ENCODE measurements at places on chromosomes 13 and 19.

GRCh38 chr19:28878862-28879566 lies 333.9 kb downstream of the UQCRFS1 start:
- peak; percentile 16 for DNase-seq

GRCh38 chr13:80671773-80672172 lies 330.8 kb upstream of the SPRY2 start:
- no peak for DNase-seq

DNA sequence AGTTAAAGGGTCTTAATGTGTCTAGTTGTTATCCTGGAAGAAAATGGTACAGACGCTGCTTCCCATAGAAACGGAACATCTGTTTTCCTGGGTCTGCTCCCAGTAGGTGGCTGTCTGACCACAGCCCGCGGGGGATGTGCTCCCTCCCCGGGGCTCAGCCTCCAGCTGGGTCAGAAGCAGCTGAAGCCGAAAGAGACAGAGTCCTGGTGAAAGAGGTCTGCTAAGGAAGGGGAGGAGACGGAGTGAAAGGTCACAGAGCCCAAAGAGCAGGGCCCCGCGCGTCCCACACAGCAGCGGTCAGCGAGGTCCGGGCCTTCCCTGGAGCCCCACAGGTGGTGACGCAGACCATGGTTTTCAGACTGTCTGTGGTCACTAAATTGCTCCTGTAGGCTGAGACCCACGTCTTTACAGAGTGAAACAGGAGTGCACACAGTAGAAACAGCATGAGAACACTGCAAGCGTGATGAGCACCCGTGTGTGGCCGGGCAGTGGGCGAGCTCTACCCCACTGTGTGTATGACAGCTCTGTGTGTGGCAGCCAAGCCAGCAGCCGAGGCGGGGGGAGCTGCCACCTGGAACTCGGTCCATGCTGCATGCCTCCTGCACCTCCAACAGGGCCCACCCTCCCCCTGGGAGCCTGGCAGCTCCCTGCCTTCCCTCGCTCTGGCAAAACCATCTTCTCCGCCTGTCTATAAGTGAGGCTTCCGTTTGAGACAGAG lies 52.0 kb upstream of the C13orf46 start:
- DNase-seq: no peak

GRCh38 chr19:7268705-7269098 lies 25.5 kb downstream of the INSR start:
- no peak for DNase-seq

DNA sequence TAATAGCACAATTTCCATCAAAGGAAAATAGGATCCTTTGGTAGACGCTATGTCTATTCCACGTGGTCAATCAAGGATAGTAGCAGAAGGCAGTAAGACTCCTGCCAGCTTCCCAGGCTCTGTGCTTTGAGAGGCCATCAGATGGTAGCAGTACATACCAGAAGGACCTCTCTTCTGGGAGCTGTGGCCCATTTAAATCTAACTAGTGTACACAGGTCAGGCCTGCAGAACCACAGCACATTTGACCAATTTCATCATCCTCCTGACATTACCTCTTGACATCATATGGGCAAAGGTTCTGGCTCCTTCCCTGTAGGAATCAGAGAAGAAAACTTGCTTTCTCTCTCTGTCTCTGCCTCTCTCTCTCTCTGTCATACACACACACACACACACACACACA lies 229.6 kb upstream of the HTR2A start:
- DNase-seq: no peak

- DNase-seq: no peak
These were observed 329.8 kb upstream of the MIR17HG start for GRCh38 chr13:91017669-91018053.

GRCh38 chr19:48554385-48555091 lies 2.6 kb downstream of the SULT2B1 start:
- DNase-seq: no peak

- DNase-seq: no peak
These were observed 246.1 kb downstream of the LMO7 start for GRCh38 chr13:75882261-75882660.

- DNase-seq: peak; percentile 16
These were observed at the start of gene ZNF69 for GRCh38 chr19:11887611-11888531. Gene ZNF69, plus strand, starts transcription at chr19:11887782. Its CDS starts 142 bp downstream, at chr19:11887924.

- no peak for DNase-seq
These were observed 45.8 kb downstream of the GGACT start for GRCh38 chr13:100542826-100543156.

GRCh38 chr13:72850959-72851677 lies 69.2 kb downstream of the PIBF1 start:
- DNase-seq: no peak

- DNase-seq: no peak
These were observed 3.5 kb downstream of the MKNK2 start for GRCh38 chr19:2047449-2048103.

GRCh38 chr13:97600458-97601075 lies 166.6 kb downstream of the RAP2A start:
- no peak for DNase-seq

GRCh38 chr13:75762955-75763354 lies 126.8 kb downstream of the LMO7 start:
- no peak for DNase-seq

GRCh38 chr13:40599747-40600146 lies 66.7 kb downstream of the FOXO1 start:
- DNase-seq: no peak

GRCh38 chr13:27472941-27473340 lies 22.6 kb upstream of the MTIF3 start:
- DNase-seq: no peak

- no peak for DNase-seq
These were observed 20.5 kb upstream of the ARL11 start for GRCh38 chr13:49607761-49608160.

GRCh38 chr13:113421673-113422270 lies 31.5 kb downstream of the ADPRHL1 start:
- no peak for DNase-seq

DNA sequence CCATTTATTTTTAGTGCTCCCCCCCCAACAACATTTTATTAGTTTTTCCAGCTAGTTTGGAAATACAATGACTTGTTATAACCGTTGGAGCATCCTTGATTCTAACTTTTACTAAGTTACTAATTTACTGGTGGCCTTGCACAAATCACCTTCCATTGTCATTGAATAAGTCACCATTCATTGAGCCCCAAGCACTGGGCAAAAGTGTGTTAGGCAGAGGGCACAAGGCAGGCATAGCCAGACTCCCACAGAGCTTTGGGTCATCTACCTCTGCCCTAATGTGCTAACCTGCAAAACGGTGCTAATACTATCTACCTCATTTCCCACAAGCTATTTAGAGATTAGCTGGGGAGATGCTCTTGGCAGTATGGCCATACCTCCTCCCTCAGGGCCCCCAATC lies 86.8 kb upstream of the RNF113B start:
- DNase-seq: no peak

DNA sequence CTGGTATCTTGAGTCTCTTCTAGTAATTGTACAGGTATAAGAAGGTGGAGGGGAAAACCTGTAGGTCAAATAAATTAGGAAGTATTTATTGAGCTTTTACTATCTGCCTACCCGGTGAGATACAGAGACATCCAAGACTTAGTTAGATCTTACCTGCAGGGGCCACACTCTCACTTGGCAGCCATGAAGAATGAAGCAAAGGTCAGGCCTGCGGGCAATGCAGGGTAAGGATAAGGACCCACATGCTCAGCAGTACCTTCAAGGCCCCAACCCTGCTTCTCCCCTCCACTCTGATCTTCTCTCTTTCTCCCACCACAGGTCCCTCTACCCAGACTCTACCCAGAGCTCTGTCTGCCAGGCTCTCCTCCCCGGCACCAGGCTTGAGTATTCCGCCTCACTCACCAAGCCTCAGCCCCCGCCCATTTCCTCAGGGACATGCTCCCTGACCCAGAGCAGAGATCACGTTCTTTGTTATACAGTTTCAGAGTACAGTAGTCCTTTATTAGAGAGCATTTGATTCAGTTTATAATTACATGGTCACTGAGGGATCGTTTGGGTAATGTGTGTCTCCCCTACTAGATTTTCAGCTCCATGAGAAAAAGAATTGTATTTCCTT lies 18.9 kb upstream of the CLDN10 start:
- no peak for DNase-seq

GRCh38 chr13:41409611-41410010 lies 47.7 kb upstream of the RGCC start:
- DNase-seq: no peak

DNA sequence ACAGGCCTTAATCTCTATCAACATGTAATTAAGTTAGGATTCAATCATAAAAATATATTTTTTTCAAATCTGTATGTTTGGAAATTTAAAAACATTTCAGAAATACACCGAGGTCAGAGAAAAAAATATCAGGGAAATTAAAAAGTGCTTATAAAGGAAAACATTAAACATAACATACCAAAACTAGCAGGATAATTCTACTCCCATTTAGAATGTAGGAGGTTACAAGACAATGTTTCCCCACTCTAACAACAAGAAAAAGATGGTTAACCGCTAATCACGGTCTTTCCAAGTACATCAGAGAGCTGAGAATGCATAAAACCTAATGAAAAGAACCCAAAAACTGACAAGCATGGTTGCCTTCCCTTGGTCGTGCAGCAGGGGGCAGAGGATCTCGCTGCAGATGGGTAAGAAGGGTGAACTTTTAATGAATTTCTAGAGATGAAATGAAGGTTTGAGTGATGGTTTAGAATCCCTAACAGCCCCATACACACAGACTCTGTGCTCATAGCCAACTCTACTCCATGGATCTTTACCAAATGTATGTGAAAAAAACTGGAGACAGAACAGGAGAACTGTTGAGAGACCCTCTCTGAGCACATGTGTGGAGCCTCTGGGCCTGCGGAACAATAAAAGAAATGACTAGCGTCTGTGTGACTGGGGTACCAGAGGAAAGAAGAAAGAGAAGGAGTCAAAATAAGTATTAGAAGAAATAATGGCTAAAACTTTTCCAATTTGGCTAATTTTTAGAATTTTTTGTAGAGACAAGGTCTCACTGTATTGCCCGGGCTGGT lies 51.3 kb upstream of the LSM14A start:
- DNase-seq: peak; percentile 48

DNA sequence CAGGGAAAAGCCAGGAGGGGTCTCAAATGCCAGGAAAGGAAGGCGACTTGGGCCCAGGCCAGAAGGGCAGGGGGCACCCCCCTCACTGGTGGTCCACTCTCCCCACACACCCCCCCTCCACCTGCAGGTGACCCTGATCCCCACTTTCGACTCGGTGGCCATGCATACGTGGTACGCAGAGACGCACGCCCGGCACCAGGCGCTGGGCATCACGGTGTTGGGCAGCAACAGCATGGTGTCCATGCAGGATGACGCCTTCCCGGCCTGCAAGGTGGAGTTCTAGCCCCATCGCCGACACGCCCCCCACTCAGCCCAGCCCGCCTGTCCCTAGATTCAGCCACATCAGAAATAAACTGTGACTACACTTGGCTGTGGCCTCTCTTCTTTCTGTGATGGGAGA lies 14.9 kb downstream of the MAP1S start:
- no peak for DNase-seq

DNA sequence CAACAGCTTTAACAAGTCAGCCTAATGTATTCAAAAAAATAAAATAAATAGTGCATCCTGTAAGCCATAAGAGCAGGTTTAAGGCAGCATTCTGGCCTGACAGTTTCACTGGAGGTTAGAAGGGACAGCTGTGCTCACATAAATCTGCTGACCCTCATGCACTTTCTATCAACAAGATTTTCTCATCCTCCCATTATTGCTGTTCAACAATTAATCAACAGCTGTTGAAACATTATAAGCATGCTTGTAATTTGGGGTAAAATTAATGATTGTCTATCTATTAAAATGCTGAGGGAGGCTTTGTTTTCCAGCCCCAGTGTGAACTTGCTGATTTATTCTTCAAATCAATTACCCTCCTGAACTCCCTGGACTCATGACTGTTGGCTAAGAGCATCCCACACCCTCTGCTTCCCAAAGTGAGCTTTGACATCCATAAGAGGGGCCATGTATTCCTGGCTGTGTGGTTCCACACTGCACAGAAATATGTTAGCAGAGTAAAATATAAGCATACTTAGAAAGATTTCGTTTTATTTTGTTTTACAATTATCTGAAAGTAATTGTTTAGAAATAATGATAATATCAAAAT lies 492.4 kb downstream of the EFNB2 start:
- DNase-seq: no peak

- no peak for DNase-seq
These were observed 57.2 kb downstream of the WASF3 start for GRCh38 chr13:26614721-26615120.

DNA sequence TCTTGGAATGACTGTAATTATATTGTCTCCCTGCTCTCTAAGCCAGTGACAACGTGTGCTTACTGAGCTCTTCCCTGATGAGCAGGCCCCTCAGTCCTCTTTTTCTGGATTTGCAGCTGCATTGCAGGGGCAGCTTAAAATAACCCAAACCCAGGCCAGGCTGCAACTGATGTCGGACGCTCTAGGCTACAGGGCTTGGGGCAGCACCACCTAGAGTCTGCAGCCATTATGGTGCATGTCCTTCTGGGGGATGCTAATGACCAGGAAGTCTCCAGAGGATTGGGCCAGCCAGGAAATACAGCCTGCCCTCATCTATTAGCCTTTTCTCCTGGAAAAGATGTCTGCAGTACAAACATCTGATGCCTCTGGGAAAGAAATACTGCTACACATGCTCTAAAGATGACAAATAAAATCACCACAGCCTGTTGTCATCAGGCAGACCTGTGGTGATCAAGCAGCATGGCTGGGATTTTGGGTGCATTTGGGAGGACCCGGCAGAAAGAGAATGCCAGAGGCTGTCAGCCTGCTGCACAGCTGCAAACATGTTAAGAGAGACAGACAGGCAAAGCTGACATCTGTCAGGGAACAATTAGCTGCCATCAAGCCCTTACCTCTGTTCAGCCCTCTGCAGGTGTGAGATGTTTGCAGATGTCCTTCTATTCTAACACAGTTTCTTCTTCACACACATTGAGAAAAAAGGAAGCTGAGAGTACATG lies 51.8 kb downstream of the CCDC70 start:
- no peak for DNase-seq

GRCh38 chr13:29878101-29878500 lies 27.7 kb upstream of the UBL3 start:
- DNase-seq: no peak

DNA sequence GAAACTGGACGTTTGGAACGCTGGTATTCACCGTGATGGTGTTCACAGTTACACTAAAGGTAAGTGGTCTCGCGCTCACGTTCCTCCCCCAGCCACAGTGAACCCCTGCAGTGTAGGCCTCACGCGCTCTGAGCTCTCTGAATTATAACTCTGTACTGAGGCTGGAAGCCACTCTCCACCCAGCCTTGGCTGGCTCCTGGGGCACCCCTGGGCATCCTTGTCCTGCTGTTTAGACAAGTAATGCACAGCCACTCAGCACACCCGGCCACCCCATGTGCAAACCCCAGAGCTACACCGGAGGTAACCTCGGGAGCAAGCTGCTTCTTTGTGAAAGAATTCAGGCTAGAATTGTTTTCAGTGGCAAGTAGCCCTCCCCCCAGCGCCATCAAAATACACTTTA lies 97.3 kb upstream of the MCF2L start:
- no peak for DNase-seq

DNA sequence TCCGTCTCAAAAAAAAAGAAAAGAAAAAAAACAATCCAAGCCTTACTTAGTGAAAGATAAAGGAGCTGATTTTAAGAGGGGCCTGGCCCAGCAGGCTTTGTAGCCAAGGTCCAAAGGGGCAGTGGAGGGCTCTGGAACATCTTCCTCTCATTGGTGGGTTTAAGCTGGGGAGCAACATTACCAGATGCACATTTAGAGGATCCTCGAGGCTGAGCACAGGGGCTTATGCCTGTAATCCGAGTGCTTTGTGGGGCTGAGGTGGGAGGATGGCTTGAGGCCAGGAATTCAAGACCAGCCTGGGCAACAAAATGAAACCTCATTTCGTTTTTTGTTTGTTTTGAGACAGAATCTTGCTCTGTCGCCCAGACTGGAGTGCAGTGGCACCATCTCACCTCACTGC lies 8.0 kb upstream of the TMEM160 start:
- DNase-seq: no peak

GRCh38 chr13:18233783-18234299 lies 947.8 kb downstream of the TUBA3C start:
- DNase-seq: no peak

All from stimulated activated CD4-positive, alpha-beta T cell treated with anti-CD3 and anti-CD28 coated beads, Interleukin-12 subunit alpha, Interleukin-12 subunit beta, amount 100 ng/mL, for 24 hours (primary cell).